ENCODE measurements at places on chromosomes 12 and 14. TPM values are rescaled to one million over a fixed set of nuclear protein-coding genes. Genes with fewer than 3 reads are reported as not detected.

- H3K4me3 ChIP-seq = no peak overlapping the region
- no peak for DNase-seq
- no peak overlapping the region for H3K27ac ChIP-seq
- H3K4me1 ChIP-seq = no peaks in the 10 kb centered on the region
- peaks cover 77% of the 10 kb centered on the region for H3K27me3 ChIP-seq
Observed at GRCh38 chr12:53952335-53952694, 2.4 kb upstream of the HOXC12 start.

DNA sequence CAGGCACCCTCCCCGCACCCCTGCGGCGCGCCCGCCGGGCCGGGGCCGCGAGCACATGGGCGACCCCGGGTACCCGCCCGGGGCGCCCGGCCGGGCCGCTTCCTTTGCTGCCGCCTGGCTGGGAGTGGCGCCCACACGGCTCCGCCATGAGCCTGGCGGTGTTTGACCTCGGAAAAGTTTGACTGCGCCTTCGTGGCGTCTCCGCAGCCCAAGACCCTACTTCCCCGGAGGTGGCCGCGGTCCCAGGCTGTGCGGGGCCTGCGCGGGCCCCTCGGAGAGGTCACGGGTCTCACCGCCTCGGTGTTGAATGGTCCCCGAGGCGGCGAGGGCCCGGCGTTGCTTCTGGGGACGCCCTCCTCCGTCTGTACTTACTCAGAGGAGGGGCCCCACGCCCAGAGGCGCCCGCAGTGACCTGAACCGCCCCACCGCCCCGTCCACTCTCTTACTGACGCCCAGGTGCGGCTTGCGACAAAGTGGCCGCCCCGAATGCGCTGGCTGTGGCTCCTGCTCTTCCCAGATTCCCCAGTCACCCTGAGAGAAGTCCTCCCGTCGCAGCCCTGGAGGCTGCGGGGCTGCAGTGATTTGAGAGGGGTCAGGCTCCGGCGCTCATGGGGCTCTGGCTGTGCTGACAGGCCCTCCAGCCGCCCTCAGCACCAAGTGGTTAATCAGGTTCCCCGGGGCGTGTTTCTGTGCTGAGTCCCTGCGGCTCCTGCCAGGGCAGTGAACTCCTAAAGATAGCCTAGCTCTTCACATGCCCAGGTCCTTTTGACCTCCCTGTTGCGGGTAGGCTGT is 5.8 kb downstream of the KMT5A start:
- H3K27me3 ChIP-seq = no peaks in the 10 kb centered on the region
- H3K4me1 ChIP-seq = peaks cover 13% of the 10 kb centered on the region
- peak overlapping the region; percentile 47 for H3K4me3 ChIP-seq
- H3K36me3 ChIP-seq = no peaks in the 10 kb centered on the region

Gene NDRG2
- 111 TPM for total RNA-seq

- peak; percentile 51 for DNase-seq
- no peaks in the 10 kb centered on the region for H3K27me3 ChIP-seq
- H3K27ac ChIP-seq = peak within 1 kb of the TSS; percentile 97
- H3K4me3 ChIP-seq = peak within 1 kb of the TSS; percentile 65
- no peaks in the 10 kb centered on the region for H3K36me3 ChIP-seq
Observed at GRCh38 chr14:32077081-32078022, at the start of gene ARHGAP5. TSS of gene ARHGAP5 (plus strand) at chr14:32077304. CDS start at chr14:32090670, 13,366 bp downstream.

Gene DIO3
- 0.26 TPM for total RNA-seq

DNA sequence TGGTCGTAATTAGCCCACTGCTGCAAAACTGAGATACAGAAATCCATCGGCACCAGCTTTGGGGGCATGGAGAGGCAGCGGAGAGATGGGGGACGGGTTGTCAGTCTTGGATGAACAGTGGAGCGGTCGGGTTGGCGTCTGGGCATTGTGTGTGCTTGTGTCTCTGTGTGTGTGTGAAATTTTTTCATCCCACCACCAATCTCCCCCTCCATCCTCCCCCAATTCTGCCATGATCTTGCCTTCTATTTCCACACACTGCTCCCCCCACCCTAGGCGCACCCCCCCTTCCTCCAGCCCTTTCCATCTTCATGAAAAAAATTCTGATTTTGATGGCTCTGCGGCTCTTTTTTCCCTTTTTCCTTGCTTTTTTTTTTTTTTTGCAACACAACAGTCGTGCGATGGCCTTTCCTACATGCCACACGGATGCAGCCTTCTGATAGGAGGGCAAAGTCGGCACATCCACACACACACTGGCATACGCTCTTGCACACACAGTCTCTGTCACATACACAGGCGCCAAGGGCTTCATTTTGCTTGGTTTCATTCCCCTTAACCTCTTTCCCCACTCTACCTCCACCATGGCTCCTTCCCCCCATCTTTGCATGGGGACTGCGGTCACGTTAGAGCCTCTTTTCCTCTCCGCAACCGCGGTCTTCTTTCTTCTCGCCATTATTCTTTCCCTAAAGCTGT is 3.3 kb downstream of the NRXN3 start:
- no peaks in the 10 kb centered on the region for H3K36me3 ChIP-seq
- H3K4me1 ChIP-seq = no peaks in the 10 kb centered on the region
- H3K4me3 ChIP-seq = no peak overlapping the region
- H3K27me3 ChIP-seq = no peaks in the 10 kb centered on the region

DNA sequence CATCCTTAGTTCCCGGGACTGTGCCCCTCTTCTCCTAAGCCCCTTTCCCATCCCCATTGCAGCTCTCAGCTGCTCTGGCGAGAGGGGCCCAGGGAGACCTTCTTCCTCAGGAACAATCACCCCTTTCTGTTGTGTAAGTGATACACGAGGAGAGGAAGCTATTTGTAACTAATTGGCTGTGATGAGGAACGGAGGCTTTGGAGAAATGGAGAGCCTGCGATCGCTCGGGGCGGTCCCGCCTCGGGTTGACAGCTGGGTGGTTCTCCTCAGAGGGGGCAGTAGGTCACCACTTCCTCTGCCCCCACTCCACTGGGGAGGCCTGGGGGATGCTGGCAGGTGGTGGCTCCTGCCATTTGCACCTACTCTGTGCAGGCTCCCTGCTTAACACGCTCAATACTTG is 6.6 kb upstream of the PGF start:
- no peaks in the 10 kb centered on the region for H3K4me1 ChIP-seq
- no peaks in the 10 kb centered on the region for H3K36me3 ChIP-seq
- DNase-seq = no peak
- H3K27me3 ChIP-seq = no peaks in the 10 kb centered on the region
- no peak overlapping the region for H3K27ac ChIP-seq

DNA sequence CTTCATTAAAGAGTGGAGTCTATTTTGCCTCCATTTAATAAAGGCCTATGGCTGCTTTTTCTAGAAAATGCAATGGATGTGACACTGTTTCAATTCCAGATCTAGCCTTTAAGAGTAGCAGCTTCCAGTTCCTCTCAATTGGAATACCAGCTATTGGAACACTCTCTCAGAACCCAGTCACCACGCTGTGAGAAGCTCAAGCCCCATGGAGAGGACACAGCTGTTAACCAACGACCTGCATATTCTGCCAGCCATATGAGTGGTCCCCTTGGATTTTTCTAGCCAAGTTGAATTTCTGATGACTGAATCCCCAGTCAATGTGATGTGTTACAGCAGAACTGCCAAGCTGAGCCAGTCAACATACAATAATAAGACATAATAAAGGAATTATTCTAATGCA is 131.8 kb downstream of the TMTC3 start:
- H3K27me3 ChIP-seq = peaks cover 5% of the 10 kb centered on the region
- H3K4me3 ChIP-seq = no peak overlapping the region
- H3K27ac ChIP-seq = no peak overlapping the region
- H3K4me1 ChIP-seq = no peaks in the 10 kb centered on the region
- DNase-seq = no peak

Gene CLEC6A
- total RNA-seq = not detected

Gene UNC79
- 0.24 TPM for total RNA-seq

- H3K4me3 ChIP-seq = no peak overlapping the region
- DNase-seq = peak; percentile 30
- no peaks in the 10 kb centered on the region for H3K4me1 ChIP-seq
- H3K36me3 ChIP-seq = no peaks in the 10 kb centered on the region
Observed at GRCh38 chr12:109393437-109394345, 46.0 kb downstream of the MYO1H start.

Gene AVPR1A
- 16.2 TPM for total RNA-seq

- no peaks in the 10 kb centered on the region for H3K36me3 ChIP-seq
- no peak overlapping the region for H3K27ac ChIP-seq
- DNase-seq = no peak
- no peaks in the 10 kb centered on the region for H3K4me1 ChIP-seq
- no peak overlapping the region for H3K4me3 ChIP-seq
Observed at GRCh38 chr12:70553391-70553859, 83.8 kb downstream of the PTPRB start.

DNA sequence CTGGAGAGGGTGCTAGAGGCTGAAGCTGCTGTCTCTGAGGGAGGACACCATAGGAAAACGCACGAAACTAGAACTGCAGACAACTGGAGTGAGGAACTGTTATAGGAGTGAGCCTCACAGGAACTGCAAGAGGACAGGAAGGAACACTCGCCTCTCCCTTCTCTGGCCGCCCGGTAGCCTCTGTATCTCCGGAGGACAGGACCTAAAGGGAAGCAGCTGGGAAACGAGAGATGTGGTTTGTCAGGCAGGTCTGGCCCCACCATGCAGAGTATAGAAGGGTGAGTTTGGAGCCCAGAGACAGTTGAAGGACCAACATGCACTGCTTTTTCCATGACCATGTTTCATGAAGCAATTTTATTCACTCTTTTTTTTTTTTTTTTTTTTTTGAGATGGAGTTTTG is 127.3 kb downstream of the EFCAB11 start:
- H3K4me1 ChIP-seq = no peaks in the 10 kb centered on the region
- no peak overlapping the region for H3K27ac ChIP-seq
- H3K36me3 ChIP-seq = no peaks in the 10 kb centered on the region

- H3K36me3 ChIP-seq = no peaks in the 10 kb centered on the region
- H3K27ac ChIP-seq = peak overlapping the region; percentile 25
- DNase-seq = no peak
- no peak overlapping the region for H3K4me3 ChIP-seq
Observed at GRCh38 chr12:2306012-2306411, 253.2 kb downstream of the CACNA1C start.

Gene C12orf60
- total RNA-seq = 0.77 TPM

Gene CLEC2D
- 22.8 TPM for total RNA-seq

DNA sequence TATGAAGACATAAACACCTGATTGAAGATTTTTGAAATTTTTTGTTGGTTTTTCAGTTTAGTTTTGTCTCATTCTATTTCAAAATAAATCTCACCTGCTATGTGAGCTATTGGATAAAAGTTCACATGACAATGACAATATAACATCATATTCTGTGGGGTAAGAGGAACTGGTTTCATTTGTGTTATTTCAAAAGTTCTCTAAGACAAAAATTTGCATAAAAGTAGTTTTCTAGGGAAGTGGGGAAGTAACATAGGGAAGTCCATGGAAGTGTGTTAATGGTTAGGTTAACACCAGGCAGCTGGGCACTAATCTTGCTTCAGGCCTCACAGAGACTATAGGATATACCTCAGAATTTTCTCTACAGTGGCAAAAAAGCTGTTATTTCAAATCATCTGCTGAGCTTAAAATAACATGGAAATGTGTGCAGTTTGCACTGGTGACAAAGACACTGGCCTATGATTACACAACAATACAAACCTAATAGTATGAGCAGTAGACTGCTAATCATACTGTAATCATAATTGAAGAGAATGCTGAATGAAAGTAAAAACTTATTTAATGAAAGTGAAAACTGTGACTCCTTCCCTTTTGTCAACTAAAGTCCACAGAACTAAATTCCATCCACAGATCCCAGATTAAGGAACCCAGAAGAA is 710.6 kb upstream of the TMEM132C start:
- H3K27me3 ChIP-seq = no peaks in the 10 kb centered on the region
- H3K4me1 ChIP-seq = no peaks in the 10 kb centered on the region
- H3K4me3 ChIP-seq = no peak overlapping the region
- H3K36me3 ChIP-seq = no peaks in the 10 kb centered on the region

DNA sequence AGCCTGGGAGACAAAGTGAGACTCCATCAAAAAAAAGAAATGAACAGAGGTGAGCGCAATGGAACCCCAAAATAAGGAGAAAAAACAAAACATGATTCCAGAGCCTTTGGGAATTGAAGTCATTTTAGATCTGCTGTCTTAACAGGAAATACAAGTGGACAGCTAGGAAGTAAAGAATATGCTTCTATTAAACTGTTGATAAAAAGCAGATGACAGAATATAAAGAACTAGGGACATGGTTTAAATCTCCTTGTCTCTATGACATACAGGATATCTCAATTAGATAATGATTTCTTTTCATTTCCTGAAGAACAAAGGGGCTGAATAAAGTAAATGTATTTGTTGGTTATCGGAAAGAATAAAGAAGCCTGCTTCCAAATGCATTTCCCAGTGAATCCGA is 49.3 kb upstream of the ETV6 start:
- H3K36me3 ChIP-seq = no peaks in the 10 kb centered on the region
- no peaks in the 10 kb centered on the region for H3K27me3 ChIP-seq
- no peak overlapping the region for H3K4me3 ChIP-seq
- H3K4me1 ChIP-seq = no peaks in the 10 kb centered on the region

DNA sequence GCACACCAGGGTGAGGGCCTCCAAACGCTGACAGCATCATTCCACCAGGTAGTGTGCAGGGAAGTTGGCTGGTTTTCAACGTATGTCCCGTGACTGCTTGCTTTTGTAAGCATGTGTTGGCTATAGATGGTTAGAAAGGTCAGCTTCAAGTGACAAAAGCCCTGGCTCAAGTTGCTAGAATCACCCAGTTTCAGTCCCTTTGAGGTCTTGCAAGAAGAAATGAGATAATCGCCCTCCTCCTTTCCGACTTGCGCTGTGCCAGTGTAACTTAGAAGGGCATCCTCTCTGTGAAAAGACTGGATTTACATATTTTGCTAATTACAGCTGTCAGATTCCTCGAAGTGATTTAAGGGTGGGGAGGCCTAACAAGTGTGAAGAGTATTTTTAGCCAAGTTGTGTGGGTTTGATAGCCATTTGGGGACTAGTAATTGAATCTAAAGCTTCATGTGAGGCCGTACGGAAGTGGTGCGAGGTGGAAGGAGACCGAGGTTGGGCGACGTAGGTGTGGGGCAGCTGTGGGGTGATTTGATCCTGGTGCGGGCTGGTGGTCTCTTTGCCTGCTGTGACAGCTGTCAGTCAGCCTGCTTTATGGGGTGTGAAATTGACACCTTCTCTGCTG is 94.7 kb downstream of the CHST11 start:
- no peaks in the 10 kb centered on the region for H3K36me3 ChIP-seq
- no peaks in the 10 kb centered on the region for H3K4me1 ChIP-seq
- no peaks in the 10 kb centered on the region for H3K27me3 ChIP-seq

GRCh38 chr12:109264095-109264942 is 44.8 kb downstream of the FOXN4 start:
- H3K4me3 ChIP-seq = no peak overlapping the region
- no peaks in the 10 kb centered on the region for H3K36me3 ChIP-seq
- peaks cover 10% of the 10 kb centered on the region for H3K4me1 ChIP-seq
